ENCODE measurements at places on chromosomes 5 and 9.
A peak's percentile ranks its signal among the peaks of the same experiment; 100 is the strongest.

- no peak for DNase-seq
Observed at GRCh38 chr5:158143081-158143480, 284.1 kb upstream of the CLINT1 start.

- DNase-seq: peak; percentile 56
Observed at GRCh38 chr5:172910828-172911627, 48.2 kb upstream of the RPL26L1 start.

DNA sequence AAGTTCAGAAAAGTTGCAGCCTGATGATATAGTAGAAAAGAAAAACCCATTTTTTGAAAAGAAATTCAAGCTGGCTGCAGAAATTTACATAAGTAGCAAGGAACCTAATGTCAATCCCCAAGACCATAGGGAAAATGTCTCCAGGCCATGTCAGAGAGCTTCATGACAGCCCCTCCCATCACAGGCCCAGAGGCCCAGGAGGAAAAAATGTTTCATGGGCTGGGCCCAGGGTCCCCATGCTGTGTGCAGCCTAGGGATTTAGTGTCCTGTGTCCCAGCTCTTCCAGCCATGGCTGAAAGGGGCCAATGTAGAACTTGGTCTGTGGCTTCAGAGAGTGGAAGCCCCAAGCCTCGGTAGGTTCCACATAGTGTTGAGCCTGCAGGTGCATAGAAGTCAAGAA is 220.3 kb downstream of the CSNK1G3 start:
- no peak for DNase-seq

- DNase-seq: no peak
Observed at GRCh38 chr9:113755433-113755832, 120.7 kb upstream of the ZNF618 start.

- no peak for DNase-seq
Observed at GRCh38 chr9:129348890-129349664, 171.0 kb upstream of the IER5L start.

DNA sequence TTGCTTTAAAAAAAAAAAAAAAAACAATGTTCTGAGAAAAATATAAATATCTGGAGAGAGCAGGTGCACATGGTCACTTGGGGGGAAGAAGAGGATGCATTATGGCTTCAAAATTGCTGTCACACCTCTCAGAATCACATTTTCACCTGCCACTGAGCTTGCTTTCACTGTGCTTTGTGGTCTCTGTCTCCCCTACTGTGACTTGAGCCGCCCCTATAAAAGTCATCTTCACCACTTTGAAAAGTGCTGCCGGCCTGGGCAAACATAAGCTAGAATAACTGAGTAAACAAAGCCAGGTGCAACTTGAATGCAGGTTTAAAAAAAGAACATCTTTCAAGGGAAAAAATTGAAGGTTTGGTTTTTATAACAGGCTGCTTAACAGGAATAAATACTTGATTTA is 368.1 kb upstream of the GRIA1 start:
- no peak for DNase-seq

DNA sequence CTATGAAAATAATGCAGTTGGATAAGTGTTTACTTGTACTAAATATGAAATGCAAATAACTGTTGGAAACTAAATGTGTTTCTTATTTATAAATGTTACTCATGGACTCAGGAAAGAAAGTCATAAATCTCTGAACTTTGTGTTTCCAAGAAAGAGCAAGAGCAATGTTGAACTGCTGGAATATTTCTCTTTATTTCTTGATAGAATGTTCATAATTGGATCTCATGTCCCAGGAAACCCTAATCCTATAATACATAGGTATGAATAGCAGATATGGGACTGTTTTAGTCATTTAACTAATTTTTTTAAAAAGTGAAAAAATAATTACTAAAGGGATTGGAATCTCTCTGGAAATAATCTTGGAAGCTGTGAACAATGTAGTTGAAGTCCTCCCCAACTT is 245.0 kb upstream of the ACTBL2 start:
- no peak for DNase-seq

DNA sequence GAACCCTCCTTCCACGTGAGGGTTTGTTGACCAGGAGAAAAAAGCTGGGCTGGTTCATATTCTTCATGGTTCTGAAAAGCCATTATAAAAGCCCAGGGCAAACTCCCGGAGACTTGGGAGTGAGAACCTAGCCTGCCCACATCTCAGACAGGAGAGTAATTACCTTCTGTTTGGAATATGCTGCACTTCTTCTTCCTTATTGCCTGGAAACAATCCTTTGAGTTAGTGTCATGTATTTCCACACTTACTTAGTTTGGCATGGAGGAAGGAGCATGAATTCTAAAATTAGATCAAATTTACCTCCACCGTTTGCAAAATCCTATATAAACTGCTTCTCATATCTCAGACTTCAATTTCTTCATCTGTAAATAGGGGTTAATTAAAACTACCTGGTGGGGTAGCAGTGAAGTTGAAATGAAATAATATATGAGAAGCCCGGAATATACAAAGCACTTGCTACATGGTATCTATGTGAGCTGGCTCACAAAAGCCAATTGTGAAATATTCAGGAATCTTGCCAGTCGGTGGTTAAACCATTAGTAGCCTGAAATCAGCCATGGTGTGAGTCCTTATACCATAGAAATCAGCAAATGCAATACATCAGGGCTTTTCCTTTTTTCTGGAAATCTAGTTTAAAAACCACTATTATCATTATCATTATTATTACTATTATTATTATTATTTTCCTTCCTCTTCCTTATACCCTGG is 140.0 kb upstream of the RAD23B start:
- DNase-seq: no peak

DNA sequence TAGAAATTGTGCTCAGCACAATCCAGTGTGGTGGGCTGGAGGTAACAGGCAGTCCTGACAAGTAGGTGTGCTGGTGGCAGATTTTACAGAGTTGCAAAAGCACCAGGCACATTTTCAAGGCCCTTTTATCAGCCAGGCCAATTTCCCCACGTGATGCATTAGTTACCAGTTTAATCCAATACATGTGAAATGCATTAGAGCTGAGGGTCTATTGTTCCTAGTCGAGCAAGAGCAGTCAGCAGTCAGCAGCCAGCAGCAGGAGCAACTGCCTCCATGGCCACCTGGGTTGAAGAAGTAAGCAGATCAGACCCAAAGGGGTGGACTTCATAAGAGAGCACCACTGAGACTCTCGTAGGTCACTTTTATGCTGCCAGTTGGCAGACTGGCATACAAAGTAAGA is 76.7 kb downstream of the EPB41L4A start:
- no peak for DNase-seq

- DNase-seq: no peak
Observed at GRCh38 chr9:113481176-113481787, 17.8 kb downstream of the RGS3 start.

DNA sequence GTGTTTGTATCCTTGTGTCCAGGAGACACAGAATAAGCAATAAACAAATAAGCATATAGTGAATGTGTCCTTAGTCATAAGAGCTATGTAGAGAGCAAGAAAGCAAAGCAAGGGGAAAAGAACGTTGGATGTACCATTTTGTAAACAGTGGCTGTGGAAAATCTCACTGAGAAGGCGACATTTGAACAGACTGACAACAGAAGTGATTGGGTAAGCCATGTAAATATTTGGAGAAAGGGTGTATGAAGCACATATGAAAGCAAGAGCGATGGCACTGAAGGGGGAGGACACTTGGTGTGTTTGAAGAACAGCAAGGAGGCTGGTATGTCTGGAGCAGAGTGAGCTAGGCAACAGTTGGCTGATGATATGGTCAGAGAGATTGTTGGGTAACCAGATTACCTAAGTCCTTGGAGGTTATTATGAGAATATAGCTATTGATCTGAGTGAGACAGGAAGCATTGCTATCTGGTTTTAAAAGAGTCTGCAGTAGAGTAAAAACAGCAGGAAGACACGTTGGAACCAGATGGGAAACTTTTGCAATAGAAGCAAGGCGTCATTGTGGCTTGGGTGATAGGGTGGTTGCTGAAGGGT is 115.5 kb upstream of the IL7R start:
- DNase-seq: no peak

GRCh38 chr5:2334719-2335118 is 416.8 kb downstream of the IRX2 start:
- DNase-seq: no peak

DNA sequence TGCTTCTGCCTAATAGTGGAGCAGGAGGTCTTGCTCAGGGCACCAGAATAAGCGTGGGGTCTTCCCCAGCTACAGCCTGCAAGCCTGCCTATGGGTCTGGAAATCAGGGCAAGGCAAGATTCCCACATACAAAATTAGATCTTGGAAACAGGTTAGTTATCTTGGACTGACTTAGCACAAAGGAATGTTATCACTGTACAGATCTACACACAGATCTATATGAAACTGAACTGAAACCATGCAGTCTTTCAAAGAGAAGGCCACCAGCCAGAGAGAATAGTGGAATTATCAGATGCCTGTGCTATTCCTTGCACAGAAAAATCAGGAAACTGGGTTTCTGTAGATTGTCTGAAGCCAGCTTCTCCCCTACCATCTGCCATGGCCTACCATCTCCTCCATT is 585.7 kb downstream of the ACTL7B start:
- DNase-seq: no peak

DNA sequence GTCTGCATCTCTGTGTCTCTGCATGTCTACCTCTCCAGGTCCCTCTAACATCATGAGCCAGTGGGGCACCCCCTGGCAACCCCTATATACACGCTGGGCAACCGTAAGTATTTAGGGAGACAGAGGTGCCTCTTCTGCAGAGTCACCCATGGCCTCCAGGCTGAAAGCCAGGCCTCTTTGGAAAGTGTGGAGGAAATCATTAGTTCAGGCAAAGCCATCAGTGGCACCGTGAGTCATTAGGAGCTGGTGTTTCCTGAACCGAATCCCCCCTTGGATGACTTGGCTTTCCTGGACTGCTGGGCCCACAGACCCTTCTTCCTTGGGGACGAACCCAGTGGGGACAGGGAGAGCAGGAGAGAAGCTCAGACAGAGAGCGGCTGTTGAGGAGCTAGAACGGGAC is 174.8 kb downstream of the OLFM1 start:
- no peak for DNase-seq

DNA sequence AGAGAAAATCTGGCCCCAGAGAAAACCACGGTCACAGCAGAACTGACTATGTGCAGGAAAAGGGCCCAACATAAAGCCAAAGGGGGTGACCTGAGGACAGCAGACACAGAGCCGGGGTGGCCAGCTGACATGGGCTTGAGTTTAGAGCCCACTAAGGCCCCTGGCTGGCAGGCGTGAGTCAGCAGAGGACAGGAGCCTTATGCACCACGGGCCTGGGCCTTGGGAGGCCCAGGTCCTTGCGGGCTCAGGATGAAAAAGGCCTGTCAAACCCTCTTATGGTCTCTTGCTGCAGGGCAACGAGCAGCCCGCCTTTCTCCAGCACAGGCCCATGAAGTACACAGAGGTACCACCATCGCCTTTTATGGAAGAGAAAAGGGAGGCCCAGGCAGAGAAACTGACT is 19.7 kb downstream of the STK10 start:
- no peak for DNase-seq

GRCh38 chr5:179812135-179812825 is 5.6 kb upstream of the MGAT4B start:
- DNase-seq: no peak

GRCh38 chr5:150429410-150429873 is 16.7 kb upstream of the CD74 start:
- peak; percentile 64 for DNase-seq

- DNase-seq: no peak
Observed at GRCh38 chr9:15299374-15299939, 7.6 kb downstream of the TTC39B start.

DNA sequence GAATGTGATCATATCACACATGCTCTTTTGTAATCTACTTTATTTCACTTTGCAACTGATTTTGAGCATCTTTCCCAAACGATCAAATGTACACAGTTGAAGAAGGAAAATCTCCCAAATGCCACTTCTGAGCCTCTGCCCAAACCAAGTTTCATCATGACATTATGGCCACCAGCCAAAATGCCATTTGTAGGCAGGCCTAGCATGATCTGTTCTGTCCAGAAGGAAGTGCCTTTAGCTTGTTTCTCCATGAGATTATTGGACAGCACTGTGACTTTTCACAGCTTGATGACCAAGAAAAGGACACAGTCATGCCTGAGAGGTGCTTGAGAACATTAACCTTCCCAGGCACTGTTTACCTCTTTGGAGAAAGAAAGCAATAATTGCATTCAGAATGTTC is 73.2 kb upstream of the PIP5K1B start:
- no peak for DNase-seq

GRCh38 chr5:141363952-141364660 is at the start of gene PCDHGA5:
Gene PCDHGA5 (plus strand): TSS chr5:141364162. CDS start chr5:141364331, 169 bp downstream.
- no peak for DNase-seq

GRCh38 chr5:53569453-53569852 is 9.0 kb downstream of the NDUFS4 start:
- DNase-seq: no peak

DNA sequence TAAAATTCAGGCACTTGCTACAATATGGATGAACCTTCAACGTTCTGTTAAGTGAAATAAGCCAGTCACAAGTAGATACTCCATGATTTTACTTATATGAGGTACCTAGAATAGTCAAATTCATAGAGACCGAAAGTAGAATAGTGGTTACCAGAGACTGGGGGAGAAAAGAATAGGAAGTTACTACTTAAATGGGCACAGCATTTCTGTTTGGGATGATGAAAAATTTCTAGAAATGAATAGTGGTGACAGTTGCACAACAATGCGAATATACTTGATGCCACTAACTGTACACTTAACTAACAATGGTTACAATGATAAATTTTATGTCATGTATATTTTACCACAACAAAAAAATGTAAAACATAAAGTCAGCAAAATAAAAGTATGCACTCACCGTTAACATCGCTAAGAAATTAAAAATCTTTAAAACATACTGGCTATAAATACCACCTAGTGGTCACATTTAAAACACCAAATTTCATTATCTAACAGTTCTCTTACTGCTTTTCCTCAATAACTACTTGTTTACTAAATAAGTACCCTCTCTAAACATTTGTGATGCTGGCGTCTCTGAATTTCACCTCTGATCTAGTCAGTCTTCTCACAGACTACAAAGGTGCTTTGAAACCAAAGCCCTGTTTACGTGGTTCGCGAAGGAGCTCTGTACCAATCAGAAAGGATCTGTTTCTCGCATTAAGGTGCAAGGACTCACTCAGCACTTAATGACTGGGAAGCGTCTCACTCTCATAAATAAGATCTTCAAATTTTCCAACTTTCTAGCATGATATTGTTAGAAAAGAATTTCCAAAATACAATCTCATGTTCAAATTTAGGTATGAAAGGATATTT is 22.7 kb downstream of the KIF3A start:
- DNase-seq: no peak

DNA sequence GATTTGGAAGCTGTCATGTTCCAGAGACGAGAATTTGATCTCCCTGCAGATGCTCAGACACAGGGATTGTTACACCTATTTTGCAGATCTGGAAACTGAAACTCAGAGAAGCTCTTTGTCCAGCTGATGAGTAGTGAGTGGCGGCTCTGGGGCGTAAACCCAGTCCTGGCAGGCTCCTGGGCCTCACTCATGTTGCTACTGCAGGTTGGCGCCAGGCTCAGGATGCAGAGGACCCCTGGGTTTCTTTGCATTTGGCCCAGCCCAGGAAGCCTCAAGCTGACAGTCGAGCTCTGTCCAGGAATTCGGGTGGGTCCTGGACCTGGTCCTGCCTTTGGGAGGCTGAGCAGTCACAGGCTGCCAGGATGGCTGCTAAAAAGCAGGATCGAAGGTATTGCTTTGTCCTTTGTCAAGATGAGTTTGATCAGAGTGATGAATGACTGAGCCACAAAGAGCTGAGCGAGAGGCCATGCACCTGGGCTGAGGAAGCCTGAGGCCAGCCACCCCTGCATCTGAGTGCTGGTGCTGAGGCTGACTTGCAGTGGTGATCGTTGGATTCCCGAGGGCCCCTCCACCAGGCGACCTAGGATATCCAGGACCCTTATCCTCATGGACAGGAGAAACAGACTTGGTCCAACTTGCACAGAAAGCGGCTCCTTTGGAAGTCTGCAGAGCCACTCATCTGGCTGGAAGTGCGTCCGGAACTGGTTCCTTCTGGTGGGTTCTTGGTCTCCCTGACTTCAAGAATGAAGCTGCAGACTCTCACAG is 8.3 kb upstream of the RNF130 start:
- DNase-seq: no peak

Measured in GM13977 (cell line).